Osteocyte (in vitro differentiated cells): ENCODE measurements at places on chromosomes 6 and 20. TPM values are rescaled to one million over a fixed set of nuclear protein-coding genes. Genes with fewer than 3 reads are reported as not detected.

DNA sequence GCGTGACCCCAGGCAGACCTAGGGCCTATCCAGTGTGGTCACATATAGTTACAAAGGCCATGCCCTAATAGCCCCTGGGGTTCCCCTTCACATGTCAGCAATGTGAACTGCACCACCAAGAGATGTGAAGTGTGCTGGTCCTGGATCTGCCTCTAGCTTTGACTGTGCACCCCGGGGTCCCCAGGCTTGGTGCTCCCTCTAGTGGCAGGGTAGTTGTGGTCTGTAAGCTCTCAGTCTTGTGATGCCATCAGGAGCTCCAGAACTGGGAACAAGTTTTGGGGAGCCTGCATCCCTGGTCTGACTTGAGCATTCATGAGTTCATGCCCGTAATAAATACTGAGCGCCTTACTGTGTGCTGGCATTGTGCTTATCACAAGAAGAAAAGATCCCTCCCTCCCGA is 143.4 kb downstream of the DHX35 start:
- DNase-seq, result no peak
- H3K27me3 ChIP-seq, result peaks cover 15% of the 10 kb centered on the region
- no peak overlapping the region for H3K4me3 ChIP-seq
- no peaks in the 10 kb centered on the region for H3K4me1 ChIP-seq
- no peaks in the 10 kb centered on the region for H3K36me3 ChIP-seq

Gene KHDC1L
- not detected in 2 replicates for total RNA-seq

Gene TXLNB
- total RNA-seq, result 0.08 TPM in 1 of 2 replicates, not detected in the other

- peaks cover 62% of the 10 kb centered on the region for H3K4me1 ChIP-seq
- no peak overlapping the region for H3K4me3 ChIP-seq
- H3K27me3 ChIP-seq, result no peaks in the 10 kb centered on the region
- peaks cover 5% of the 10 kb centered on the region for H3K36me3 ChIP-seq
- peak overlapping the region; percentile 63 for H3K27ac ChIP-seq
These were observed 58.7 kb downstream of the ARHGAP18 start for GRCh38 chr6:129651291-129651691.

- no peak overlapping the region for H3K4me3 ChIP-seq
- H3K36me3 ChIP-seq, result no peaks in the 10 kb centered on the region
- no peak overlapping the region for H3K27ac ChIP-seq
- DNase-seq, result no peak
- no peaks in the 10 kb centered on the region for H3K4me1 ChIP-seq
These were observed 120.9 kb upstream of the ZNF217 start for GRCh38 chr20:53714524-53714923.

Gene OXT
- total RNA-seq, result not detected in 2 replicates

Gene VSX1
- total RNA-seq, result not detected in 2 replicates

DNA sequence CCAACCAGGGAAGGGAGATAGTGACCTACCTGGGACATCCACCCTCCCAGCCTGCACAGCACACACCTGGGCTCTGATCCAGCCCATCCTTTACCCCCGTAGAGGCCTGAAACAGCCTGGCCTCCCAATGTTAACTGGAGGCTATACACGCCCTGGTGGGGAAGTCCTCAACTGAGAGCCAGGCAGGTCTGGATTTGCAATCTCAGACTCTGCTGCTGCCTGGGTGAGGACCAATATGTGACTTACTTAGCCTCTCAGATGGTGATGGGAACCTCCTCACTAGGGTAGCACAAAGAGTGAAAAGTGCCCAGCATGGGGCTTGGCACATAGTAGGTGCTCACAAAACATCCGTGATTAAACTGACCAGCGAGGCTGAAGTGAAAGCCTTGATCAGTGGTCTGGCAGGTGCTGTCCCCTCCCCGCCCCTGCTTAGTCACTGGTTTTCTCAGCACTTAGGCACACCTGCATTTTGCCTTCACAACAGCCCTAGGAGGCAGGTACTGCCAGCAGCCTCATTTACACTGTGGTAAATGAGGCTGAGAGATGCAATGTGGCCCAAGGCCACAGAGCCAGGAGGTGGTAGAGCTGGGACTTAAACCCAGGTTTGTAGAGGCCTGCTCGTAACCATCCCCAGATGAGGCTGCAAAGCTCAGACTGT is 12.4 kb downstream of the PEDS1 start:
- no peak overlapping the region for H3K4me3 ChIP-seq
- H3K4me1 ChIP-seq, result peaks cover 65% of the 10 kb centered on the region
- DNase-seq, result no peak
- peaks cover 28% of the 10 kb centered on the region for H3K36me3 ChIP-seq
- H3K27ac ChIP-seq, result peak overlapping the region; percentile 27
- no peaks in the 10 kb centered on the region for H3K27me3 ChIP-seq

DNA sequence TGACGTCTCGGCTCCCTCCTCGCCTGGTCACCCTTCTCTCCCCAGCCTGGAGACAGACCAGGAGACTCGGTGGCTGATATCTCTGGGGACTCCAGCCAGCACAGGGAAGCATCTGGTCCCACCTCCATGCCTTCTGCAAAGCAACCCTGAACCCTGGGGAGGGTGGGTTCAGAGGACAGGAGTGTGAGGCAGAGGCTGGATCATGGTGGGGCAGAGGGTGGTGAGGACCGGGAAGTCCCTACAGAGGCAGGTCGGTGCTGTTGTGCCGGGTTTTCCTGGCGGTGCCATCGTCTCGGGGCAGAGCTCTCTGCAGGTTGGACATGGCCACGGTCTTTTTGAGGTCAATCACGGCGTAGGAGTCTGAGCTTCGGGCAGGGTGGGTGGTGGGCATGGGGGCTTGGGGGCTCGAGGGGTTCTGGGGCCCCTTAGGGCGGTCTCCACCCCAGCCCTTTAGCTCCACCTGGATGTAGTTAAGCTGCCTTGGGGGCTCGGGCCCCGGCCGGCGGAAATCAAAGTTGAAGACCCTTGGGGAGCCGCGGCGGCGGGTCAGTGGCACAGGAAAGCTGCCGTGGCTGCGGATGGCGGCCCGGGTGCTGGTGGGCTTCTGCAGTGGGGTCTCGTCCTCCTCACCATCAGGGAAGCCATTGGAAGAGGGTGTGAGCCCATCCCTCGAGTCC is 9.2 kb downstream of the FRS3 start:
- no peak overlapping the region for H3K27ac ChIP-seq
- H3K4me1 ChIP-seq, result peaks cover 10% of the 10 kb centered on the region
- H3K27me3 ChIP-seq, result no peaks in the 10 kb centered on the region
- DNase-seq, result no peak
- peaks cover 9% of the 10 kb centered on the region for H3K36me3 ChIP-seq

GRCh38 chr6:132843316-132844035 is 29.1 kb downstream of the RPS12 start:
- H3K27me3 ChIP-seq, result peaks cover 12% of the 10 kb centered on the region
- no peak overlapping the region for H3K27ac ChIP-seq
- H3K36me3 ChIP-seq, result no peaks in the 10 kb centered on the region
- H3K4me1 ChIP-seq, result no peaks in the 10 kb centered on the region
- no peak overlapping the region for H3K4me3 ChIP-seq
- DNase-seq, result no peak

GRCh38 chr6:18234564-18234963 is 29.8 kb downstream of the DEK start:
- no peak overlapping the region for H3K27ac ChIP-seq
- no peak overlapping the region for H3K4me3 ChIP-seq
- no peak for DNase-seq
- H3K36me3 ChIP-seq, result peaks cover 72% of the 10 kb centered on the region

Gene TENT5A
- total RNA-seq, result 25.8 and 27.0 TPM in 2 replicates
